ENCODE measurements at places on chromosomes 6 and 20.

DNA sequence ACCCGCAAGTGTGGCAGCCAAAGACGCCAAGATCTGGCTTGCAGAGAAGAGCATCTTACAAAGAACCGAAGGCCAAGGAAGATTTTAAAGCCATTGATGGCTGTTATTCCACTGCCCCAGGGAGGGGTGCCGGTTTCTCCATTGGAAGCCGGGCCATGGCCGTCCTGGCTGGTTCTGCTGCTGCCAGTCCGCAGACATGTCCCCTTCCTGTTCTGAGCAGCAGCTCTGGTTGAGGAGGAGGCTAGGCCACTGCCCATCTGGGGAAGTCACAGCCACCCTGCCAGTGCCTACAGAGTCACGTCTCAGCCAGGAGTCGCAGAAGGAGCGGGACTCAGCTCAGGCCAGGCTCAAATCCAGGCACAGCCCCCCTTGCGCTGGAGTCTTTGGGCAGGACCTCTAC lies 42.6 kb upstream of the MRGBP start:
- DNase-seq = no peak

DNA sequence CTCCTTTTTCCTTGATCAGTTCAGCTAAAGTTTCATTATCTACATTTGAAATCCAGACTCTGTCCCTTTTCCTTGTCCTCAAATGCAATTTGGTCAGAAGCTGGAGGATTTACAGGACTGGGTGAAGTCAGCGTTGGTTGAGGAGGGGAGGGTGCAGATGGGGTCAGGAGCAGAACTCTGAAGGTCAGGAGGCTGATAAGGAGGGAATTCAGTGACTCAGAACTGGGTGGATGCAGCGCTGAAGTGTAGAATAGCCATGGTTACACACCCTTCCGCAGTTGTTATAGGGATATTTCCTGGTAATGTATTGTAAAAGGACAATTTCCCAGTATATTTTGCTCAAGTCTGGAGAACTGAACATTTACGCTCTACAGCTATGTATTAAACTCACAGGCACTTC lies 133.1 kb upstream of the FOXA2 start:
- no peak for DNase-seq

- DNase-seq = no peak
Measured at GRCh38 chr6:150100745-150101144, 31.8 kb upstream of the ULBP3 start.

DNA sequence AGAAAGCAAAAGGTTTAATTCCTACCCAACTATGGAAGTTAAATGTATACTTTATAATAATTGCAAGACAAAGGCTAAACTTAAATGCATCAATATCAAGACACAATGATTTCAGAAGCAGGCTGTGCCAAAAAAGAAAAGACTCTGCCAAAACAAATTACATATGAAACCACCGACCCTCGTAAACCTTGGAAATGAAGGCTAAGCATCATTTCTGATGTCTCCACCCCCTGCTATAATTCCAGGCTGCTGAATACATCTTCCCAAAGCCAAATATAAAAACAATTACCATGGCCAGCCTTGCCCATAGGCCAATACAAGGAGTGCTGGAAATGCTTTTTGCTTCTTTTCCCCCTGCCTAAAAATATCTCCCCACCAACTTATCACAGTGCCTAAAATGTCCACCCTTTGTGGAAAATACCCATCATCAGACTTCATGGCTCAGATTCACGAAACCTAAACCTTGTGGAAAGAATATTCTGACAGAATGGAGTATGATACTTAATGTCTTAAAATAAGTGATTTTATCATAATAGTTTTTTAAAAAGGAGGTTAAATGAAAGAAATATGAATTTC lies 37.4 kb downstream of the RCAN2 start:
- DNase-seq = no peak

DNA sequence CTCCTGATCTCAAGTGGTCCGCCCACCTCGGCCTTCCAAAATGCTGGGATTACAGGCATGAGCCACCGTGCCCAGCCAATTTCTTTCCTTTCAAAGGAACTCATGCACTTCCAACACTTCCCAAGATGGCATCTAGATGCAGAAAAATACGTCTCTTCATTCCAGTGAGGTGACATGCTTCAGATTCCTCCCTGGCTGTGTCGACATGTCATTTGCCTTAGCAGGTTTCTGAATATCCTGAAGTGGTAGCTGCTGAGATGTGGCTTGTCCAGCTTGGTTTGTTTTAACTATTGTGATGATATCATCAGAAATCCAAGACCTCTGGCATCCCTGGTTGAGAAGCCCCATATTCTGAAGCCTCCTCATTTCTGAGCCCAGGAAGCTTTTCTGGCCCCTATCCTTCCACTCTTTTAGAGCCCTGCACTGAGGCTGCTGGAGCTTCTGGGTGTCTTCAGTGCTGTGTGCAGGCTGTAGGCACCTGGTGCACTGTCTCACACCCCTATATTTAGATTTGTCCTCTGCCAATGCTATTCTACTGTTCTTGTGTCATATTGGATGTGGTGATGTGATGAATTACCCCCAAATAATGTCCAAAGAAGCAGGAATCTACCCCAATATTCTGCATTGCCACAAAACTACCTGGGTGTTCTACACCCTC lies 73.3 kb upstream of the E2F3 start:
- DNase-seq = no peak

DNA sequence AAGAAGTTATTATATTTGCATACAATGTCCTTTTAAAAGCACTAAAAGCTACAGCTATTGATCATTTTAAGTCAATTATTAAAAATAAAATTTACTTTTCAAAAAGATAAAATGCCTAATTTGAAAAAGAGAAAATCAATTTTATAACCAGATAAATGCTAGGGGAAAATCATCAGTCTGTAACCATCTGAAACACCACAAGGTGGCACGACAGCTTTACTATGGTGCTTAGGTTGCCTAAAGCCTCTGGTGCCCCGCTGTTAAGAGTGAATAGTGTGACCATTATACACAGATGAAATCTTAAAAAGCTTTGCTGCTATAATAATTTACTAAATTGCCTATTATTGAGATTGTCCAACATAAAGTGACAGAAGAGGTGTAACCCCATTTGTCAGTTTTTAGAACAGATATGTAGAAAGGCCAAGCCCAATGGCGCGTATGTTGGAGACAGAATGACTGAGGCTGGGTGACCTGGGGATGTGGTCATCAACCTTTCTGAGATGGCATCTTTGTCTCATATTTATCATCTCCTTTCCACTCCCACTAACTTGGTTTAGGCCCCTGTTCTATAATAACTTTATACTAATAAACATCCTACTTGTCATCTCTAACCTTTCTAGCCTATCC lies 100.8 kb downstream of the MOXD1 start:
- no peak for DNase-seq

- no peak for DNase-seq
Measured at GRCh38 chr6:125729983-125730382, 19.4 kb upstream of the HEY2 start.

- DNase-seq = no peak
Measured at GRCh38 chr6:169701311-169701953, 397 bp downstream of the WDR27 start.

DNA sequence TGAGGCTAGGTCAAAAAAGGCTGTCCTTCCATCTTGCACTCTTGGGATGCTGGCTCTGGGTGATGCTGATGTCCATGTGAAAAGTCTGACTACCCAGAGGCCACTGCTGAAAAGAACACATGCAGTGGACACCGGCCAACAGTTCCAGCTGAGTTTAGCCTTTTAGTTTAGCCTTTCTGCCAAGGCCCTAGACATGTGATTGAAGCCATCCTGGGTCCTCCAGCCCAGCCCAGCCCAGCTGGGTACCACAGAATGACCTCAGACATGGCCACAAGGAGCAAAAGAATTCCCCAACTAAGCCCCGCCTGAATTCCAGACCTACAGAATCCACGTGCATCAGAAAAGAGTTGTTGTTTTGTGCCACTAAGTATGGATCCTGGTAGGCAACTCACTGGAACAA lies 17.4 kb downstream of the PIGT start:
- no peak for DNase-seq

GRCh38 chr6:108198761-108199498 lies 33.1 kb downstream of the NR2E1 start:
- no peak for DNase-seq

DNA sequence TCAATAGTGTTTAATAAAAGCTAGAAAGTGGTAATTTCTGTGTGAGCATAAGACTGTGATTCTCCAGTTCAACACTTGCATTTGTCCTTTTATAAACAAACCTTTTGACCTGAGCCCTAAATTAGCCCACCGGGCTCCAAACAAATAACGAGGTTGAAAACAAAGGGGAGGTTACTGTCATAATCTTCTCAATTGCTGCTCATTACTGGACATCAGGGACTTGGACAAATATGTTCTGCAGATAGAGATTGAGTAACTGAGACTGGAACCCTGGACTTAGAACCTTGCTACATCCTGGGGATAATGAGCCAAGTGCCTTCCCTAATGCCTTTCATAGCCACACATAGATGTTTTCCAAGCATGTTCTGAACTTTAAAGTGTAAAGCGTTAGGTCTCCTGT lies 84.2 kb upstream of the PCSK2 start:
- no peak for DNase-seq

- no peak for DNase-seq
Measured at GRCh38 chr20:53575481-53576194, 18.0 kb downstream of the ZNF217 start.

- no peak for DNase-seq
Measured at GRCh38 chr20:48839154-48839917, 11.5 kb upstream of the PREX1 start.

- peak; percentile 19 for DNase-seq
Measured at GRCh38 chr6:160992061-160992979, 751 bp downstream of the MAP3K4 start.

DNA sequence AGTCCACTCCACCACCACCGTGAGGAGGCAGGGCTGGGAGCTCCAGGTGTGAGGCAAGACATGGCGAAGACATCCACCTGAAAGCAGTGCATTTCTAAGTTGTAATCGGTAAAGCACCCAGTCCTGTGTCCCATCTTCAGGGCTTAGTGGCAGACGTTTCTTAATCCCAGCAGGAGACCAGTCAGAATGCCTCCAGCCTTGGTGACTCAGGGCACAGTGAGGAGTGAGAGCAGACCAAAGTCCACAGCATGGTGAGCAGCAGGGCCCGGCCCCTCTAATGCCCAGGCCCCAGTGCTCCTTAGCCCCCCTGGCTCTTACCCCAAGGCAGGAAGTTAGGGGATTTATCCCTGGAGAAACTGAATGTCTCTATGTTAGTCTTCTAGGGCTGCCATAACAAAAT lies 183.9 kb downstream of the SYNDIG1 start:
- DNase-seq = no peak

GRCh38 chr6:45783716-45784115 lies 231.9 kb downstream of the CLIC5 start:
- no peak for DNase-seq

GRCh38 chr6:139131736-139132280 lies 3.1 kb upstream of the HECA start:
- no peak for DNase-seq

DNA sequence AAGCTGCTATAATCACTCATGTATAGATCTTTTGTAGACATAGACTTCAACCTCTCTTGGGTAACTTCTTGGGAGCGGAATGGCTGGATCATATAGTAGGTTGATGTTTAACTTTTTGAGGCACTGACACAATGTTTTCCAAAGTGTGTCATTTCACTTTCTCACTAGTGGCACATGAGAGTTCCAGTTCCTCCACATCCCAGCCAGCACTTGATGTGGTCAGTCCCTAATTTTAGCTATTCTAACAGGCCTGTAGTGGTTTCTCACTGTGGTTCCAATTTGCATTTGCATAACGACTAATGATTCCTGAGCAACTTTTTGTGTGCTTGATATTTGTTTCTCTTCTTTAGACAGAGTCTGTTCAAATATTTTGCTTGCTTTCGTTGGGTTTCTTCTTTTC lies 221.3 kb downstream of the DLL1 start:
- no peak for DNase-seq

GRCh38 chr6:117267054-117267347 lies 1.6 kb downstream of the VGLL2 start:
- DNase-seq = no peak

DNA sequence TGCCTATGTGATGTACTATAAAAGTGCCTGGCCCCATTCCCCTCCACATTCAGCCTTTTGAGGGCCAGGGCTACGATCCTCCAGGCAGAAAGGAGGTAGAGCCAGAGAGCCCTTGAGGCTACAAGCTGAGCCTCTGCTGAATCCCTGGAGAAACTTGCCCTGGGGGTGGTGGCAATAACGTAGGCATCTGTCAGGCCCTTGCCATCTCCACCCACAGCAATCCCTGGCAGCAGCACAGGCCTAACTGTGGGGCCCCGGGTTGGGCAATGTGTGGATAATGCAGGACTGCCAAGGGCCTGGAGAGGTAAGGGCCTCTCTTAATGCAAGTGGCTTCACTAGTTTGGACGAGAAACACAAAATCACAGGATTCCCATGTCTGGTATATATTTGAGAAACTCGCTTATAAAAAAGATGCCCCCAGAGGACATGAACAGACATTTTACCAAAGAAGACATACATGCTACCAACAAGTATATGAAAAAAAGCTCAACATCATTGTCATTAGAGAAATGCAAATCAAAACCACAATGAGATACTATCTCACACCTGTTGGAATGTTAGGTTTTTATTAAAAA lies 99.0 kb downstream of the QRSL1 start:
- no peak for DNase-seq

GRCh38 chr6:95740157-95740556 lies 162.8 kb downstream of the MANEA start:
- DNase-seq = no peak

DNA sequence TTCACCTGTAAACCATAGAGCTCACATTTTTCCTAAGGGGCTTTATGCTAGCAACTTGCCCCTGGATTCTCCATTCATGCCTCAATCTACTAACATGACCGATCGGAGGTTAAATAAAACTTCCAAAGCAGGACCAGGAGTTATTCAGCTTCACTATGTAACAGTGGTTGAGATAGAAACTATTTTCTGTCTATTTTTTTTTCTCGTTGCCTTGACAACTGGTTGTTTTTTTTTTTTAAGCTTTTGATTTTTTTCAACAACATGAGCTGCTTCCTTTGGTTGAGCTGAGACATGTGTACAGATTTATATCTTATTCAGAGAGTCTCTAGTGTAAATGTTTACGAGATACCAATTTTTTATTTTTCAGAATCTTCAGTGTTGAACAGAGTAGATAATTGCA lies 85.7 kb downstream of the SHLD1 start:
- no peak for DNase-seq
